AG04449 (cell line): ENCODE measurements at places on chromosomes 2 and 18.

GRCh38 chr18:12011957-12012549 lies 30.7 kb downstream of the IMPA2 start:
- DNase-seq = no peak

GRCh38 chr18:79942786-79943607 lies 8.5 kb downstream of the SLC66A2 start:
- no peak for DNase-seq

- DNase-seq = no peak
Measured at GRCh38 chr2:2320486-2321199, 10.4 kb downstream of the MYT1L start.

DNA sequence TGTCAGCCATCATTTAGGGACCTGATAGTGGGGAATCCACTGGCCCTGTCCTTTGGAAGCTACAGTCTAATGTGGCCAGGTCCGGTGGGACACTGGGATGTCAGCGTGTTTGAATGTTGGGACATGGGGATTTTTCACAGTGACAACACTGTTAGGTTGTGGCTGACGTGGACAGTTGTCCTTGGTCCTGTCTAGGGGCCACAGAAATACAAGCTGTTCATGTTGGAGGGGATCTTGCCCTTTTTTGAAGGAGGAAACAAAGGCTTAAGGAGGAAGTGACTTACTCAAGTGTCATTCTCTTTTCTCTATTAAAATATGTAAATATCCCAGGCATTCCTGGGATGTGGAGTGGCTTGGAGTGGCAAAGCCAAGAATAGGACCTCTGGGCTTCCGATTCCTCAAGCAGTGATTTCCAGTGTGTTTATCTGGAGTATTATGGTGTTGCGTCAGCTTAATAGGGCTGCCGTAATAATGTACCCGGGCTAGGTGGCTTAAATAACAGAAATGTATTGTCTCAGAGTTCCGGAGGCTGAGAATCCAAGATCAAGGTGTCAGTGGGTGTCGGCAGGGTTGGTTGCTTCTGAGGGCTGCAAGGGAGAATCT lies 8.5 kb downstream of the ACOXL start:
- no peak for DNase-seq

DNA sequence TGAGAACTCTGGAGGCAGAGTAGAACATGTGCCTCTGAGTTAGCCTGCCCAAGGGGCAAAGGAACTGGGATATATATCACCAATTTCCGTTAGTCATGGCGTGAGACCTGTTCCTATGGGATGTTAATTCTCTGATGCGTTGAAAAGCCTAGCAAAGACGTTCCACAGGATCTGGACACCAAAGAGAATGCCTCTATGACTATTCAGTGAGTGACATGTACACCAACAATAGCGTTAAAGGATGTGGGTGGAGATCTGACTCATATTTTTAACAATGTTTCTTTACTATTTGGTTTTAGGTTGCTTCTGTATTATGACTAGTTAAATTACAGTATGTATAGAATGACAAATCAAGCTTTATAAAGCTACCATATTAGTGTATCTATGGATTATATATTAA lies 320.9 kb upstream of the MC4R start:
- no peak for DNase-seq

GRCh38 chr2:133360190-133360589 lies 208.1 kb downstream of the NCKAP5 start:
- no peak for DNase-seq
